ENCODE measurements at places on chromosomes 5 and 9. TPM values are rescaled to one million over a fixed set of nuclear protein-coding genes. Genes with fewer than 3 reads are reported as not detected.

GRCh38 chr5:6634306-6634705 is 1.1 kb downstream of the SRD5A1 start:
- DNase-seq = no peak

The RXRA gene
- total RNA-seq = 12.4 TPM

The ORM2 gene
- total RNA-seq = not detected

- no peak for DNase-seq
Measured at GRCh38 chr5:125776656-125777139, 646.5 kb upstream of the GRAMD2B start.

Measured in activated T-cell treated with anti-CD3 and anti-CD28 coated beads, Interleukin-2, amount 50 U/mL, for 72 hours (primary cell).